Stimulated activated CD4-positive, alpha-beta T cell treated with anti-CD3 and anti-CD28 coated beads, Interleukin-12 subunit alpha, Interleukin-12 subunit beta, amount 100 ng/mL, for 24 hours (primary cell): ENCODE measurements at places on chromosomes 1 and 21.

- no peak for DNase-seq
Measured at GRCh38 chr1:205965036-205965884, 22.0 kb upstream of the SLC26A9 start.

GRCh38 chr1:99407018-99407417, 142.7 kb downstream of the PLPPR4 start:
- no peak for DNase-seq

- DNase-seq = no peak
Measured at GRCh38 chr1:185162491-185162890, 5.5 kb downstream of the SWT1 start.

GRCh38 chr1:35470977-35471613, 86.1 kb downstream of the KIAA0319L start:
- no peak for DNase-seq

GRCh38 chr1:244030481-244031040, 20.5 kb upstream of the ZBTB18 start:
- DNase-seq = no peak

DNA sequence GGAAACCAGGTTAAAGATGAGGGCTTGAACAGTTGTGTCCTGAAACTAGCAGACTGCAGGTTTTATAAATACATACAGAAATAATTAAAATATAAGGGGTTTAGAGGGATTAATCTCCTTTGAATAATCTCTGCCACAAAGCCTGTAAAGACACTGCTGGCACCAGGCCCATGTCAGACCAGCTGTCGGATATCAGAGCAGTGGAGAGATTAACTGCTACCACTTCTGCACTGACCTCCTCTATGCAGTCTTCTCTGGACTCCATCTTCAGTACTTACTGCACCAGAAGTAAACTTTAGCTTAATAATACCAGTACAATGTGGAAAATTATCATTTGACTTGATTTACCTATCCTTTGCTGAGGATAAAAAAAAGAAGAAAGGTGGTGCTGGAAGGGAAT, 128.6 kb downstream of the LHX4 start:
- no peak for DNase-seq

GRCh38 chr1:57088653-57089052, 122.8 kb upstream of the C8B start:
- DNase-seq = no peak

- no peak for DNase-seq
Measured at GRCh38 chr21:41754479-41754891, 12.4 kb downstream of the RIPK4 start.

DNA sequence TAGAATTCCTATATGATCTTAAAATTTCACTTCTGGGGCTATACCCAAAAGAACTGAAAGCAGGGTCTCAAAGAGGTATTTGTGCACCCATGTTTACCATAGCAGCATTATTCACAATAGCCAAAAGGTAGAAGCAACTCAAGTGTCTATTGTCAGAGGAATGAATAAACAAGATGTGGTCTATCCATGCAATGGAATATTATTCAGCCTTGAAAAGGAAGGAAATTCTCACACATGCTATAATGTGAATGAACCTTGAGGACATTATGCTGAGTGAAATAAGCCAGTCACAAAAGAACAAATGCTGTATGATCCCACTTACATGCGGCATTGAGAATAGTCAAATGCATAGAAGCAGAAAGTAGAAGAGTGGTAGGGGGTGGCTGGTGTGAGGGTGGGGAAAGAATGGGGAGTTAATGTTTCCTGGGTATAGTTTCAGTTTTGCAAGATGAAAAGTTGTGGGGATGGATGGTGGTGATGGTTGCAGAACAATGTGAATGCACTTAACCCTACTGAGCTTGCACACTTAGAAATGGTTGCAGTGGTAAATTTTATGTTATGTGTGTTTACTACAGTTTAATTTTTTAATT, 122.4 kb downstream of the TOMM20 start:
- DNase-seq = no peak

- no peak for DNase-seq
Measured at GRCh38 chr21:43467785-43468184, 40.9 kb upstream of the SIK1 start.

- DNase-seq = no peak
Measured at GRCh38 chr21:44463724-44464123, 8.4 kb downstream of the LRRC3 start.

GRCh38 chr1:77642196-77642595, 40.3 kb downstream of the ZZZ3 start:
- no peak for DNase-seq

- no peak for DNase-seq
Measured at GRCh38 chr1:182196897-182197870, 135.7 kb upstream of the ZNF648 start.

DNA sequence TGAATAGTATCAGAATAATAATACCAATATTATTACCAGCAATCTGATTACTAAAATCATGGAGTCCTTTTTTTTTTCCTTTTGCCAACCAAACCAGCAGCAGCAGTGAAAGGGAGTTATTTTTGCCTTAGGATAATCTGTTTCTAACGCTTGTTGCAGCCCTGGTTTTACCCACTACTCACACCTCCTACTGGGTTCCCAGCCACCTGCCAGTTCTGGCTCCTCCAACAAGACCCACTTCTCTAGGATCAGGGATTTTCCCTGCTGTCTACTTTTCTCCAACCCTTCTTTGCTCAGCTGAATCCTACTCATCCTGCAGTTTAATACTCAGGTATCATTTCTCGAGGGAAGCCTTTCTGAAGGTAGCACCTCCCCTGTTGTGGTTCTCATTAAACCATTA, 96.8 kb upstream of the BCAR3 start:
- no peak for DNase-seq

DNA sequence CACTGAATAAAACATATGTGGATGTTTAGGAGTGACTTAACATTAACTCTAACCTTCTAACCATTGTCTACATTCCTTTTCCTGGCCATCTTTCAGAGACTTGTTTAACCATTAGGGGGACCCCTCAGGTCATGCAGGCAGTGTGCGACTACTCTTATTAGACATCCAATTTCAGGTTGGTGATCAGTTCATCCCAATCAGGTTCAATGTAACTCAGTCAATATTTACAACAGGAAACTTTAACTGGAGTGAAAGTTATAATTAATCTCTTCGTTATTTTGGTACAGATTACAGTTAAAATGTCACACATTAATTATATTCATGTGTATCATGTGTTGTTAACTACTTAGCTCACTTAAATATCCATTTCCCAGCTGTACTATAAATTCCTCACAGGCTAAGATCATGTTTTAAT, 68.8 kb upstream of the RGS1 start:
- no peak for DNase-seq

- DNase-seq = no peak
Measured at GRCh38 chr1:109819906-109820305, 56.2 kb upstream of the EPS8L3 start.

GRCh38 chr1:82240571-82240970, 439.8 kb downstream of the ADGRL2 start:
- no peak for DNase-seq

GRCh38 chr1:18037651-18038050, 69.9 kb upstream of the IGSF21 start:
- DNase-seq = no peak

- DNase-seq = no peak
Measured at GRCh38 chr1:5369223-5369622, 623.0 kb downstream of the NPHP4 start.

GRCh38 chr1:167701510-167701909, 20.3 kb upstream of the MPZL1 start:
- no peak for DNase-seq

GRCh38 chr21:42836767-42837301, 42.5 kb downstream of the WDR4 start:
- no peak for DNase-seq

DNA sequence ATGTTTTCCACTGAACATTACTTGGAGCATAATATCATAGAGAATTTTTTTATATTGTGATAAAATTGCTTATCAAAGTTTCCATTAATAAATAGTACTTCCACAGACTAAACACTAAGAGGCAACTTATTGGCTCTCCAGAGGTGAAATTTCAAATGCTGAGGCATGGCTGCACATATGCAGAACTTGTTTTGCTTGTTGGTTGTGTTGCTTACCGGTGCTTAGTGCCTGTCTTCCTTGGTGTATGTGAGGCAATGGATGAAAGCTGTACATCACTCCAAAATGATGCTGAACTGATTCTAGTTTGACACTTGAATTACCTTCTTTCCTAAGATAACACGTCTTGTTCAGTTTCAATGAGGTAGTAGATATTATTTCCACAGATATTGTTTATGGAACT, 29.8 kb upstream of the GPR52 start:
- DNase-seq = no peak

DNA sequence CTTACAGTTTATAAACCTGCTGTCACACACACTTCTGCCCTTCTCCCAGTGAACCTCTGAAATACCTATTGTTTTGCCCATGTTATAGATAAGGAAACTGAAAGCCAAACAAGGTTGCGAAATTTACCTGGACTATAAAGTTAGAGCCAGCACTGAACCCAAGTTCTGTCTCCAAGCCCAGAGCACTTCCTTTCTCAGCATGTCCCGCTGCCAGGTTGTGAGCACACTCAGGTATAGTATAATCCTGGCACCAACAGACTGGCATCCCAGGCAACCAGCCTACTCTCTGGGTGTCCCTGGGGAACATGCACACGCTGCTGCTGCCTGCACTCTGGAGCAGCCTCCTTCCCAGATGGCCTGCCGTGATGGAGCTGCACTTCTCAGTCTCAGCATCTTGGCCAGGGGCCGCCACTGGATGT, 45.1 kb downstream of the PGBD5 start:
- no peak for DNase-seq

DNA sequence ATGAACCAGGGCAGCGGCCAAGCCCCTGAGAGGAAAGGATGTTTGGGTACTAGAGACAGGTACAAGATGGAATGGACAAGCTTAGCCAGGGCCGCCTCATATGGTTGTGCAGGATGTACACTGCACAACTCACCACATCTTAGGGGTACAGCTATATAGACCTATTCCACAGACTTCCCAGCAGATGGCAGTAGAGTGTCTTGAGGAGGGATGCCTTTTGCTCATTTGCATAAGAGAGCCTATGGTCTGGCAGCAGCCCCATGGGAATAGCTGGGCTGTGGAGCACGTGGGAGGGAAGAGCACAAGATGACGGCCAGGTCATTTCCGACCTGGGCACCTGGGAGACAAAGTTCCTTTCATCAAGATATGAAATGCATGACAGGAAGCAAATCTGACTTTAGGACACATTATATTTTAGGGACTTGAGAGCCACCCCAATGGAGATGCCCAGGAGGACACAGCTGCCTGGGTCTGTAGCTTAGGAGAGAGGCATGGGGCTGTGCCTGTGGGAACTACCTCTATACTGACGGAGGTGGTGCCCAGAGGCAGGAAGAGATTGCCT, 215.5 kb downstream of the KCNJ6 start:
- DNase-seq = no peak

GRCh38 chr1:17440074-17440826, 773 bp upstream of the RCC2 start:
- no peak for DNase-seq

DNA sequence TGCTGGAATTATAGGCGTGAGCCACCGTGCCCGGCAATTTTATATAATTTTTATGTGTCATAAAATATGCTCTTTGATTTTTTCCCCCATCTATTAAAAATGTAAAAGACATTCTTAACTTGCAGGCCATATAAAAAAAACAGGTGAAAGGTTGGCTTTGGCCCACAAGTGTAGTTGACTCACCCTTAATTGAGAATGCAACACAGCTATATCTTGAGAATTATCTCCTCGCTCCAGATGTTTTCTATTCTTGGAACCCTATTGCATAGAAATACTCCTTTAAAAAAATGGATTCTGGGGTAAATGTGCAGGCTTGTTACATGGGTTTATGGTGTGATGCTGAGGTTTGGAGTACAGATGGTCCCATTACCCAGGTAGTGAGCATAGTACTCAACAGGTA, 112.0 kb downstream of the ST3GAL3 start:
- no peak for DNase-seq

DNA sequence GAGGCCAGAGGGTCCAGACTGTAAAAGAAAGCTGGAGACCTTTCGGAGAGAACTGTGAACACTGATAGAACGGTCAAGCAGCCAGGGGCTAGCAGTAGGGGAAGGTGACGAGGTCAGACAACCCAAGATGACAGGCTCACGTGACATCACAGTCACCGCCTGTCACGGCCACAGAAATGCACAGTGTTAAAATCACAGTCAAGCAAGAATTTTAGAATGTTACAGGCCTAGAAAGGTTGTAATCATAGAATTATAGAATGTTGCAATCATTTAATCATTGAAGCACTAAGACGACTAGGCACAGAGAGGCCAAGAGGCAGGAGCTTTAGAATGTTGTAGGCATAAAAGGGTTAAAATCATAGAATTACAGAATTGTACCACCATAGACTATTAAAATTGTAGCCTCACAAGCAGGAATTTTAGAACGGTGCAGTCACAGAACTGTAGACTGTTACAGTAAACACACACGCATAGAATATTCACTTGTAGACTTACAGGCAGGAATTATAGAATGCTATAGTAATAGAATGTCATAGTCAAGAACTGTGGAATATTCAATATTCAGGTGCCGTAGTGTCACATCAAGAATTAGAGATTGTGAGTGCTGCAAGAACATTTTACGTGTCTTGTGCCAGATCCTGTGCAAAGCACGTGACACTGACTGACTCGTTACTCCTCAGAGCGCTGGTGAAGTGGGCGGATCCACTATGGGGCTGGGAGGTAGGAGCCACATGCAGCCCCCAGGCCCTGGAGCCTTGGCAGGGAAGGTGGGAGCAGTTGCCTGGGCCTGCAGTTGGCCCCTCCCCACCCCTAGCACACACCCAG, 118.1 kb downstream of the EPHB2 start:
- DNase-seq = no peak

DNA sequence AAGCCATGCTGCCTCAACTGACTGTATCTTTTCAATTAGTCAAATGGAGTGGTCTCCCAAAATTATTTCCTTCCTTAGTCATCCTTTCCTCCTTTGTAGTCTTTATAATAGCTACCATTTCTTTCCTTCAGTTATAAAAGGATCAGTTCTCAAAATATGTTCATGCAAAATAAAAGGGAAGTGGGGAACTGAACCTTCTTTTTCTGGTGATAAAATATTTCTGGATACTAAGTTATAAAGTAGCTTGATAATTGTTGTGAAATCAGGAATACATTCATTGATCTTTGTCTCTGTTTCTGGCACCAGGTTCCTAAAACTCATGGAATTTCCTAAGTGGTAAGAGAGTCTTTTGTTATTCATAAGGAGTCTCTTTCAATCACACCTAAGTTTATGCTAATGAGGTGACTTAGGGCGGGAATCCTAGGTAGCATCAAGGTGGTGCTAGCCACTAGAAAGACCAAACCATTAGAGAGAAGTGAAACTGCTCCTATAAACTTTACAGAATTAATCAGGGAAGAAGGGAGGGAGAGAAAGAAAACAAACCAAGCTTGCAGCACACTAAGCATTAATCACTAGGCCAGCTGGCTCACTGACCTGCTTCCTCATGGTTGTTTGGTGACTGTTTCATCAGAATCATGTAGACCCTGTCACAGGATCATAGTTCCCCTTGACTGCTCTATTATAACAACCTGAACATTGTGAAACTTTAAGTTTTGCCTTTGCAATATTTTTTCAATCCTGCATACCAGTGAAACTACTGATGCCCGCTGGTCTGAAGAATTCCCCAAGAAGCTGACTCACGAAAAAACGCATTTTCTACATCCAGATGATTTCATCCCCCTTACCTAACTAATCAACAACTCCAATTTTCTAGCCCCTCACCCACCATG, 161.6 kb upstream of the PTBP2 start:
- DNase-seq = no peak
